ENCODE measurements at places on chromosomes 5 and 9.

GRCh38 chr9:20941174-20941690 lies 90.2 kb downstream of the HACD4 start:
- no peak for DNase-seq

DNA sequence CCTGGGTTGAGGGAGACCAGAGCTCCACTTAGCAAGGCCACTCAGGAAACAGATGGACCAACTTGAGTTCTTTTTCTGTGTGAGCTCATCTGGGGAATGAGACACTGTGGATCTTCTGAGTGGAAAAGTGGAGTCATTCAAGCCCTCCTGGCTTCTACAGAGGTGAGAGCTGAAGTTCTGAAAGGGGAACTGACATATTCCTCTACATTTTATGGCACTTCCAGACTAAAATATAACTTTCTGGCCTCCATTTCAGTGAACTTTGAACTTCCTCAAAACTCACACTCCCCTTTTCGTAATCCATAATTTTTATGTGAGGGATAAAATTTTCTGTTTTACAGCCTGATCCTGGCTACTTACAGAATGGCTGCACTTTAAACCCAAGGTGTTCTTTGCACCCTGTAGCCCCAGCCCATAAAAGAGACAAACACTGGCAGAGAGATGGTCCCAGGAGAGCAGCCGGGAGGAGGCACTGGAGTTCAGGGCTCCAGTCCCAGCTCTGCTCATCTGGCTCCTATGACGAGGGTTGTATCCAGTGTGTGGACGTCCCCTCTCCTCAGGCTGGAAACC lies 10.8 kb downstream of the SPAAR start:
- DNase-seq, result no peak

GRCh38 chr9:20290257-20290656 lies 332.0 kb downstream of the MLLT3 start:
- DNase-seq, result no peak

GRCh38 chr5:8227112-8227511 lies 358.2 kb downstream of the MTRR start:
- no peak for DNase-seq

- no peak for DNase-seq
Measured at GRCh38 chr9:99197987-99198386, 23.8 kb downstream of the ALG2 start.

Measured in NCI-H226 (cell line).